Dermis blood vessel endothelial cell (primary cell): ENCODE measurements at places on chromosomes 7 and 10. TPM values are rescaled to one million over a fixed set of nuclear protein-coding genes. Genes with fewer than 3 reads are reported as not detected.
A peak's percentile ranks its signal among the peaks of the same experiment; 100 is the strongest.

The PDK4 gene
- 88.9 and 105 TPM in 2 replicates for total RNA-seq

DNA sequence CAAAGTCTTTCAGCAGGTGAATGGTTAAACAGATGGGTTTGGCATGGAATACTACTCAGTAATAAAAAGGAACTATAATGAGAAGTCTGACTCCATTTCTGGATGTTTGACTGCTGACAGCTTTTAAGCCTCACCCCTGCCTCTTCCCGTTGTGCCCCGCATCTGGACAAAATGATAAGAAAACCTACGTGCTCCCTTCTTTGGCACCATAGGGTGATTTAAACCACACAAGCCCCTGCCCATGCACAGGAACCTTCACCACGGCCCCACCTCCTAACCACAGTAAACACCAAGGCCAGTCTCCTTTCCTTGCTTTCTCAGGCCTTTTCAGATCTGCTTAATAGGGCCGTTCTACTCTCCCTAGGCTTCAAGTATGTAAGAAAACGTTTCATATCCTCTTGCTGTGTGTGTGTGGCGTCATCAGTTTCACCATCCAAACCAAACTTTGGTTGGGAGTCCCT, 47.1 kb upstream of the UBN2 start:
- DNase-seq, result no peak

DNA sequence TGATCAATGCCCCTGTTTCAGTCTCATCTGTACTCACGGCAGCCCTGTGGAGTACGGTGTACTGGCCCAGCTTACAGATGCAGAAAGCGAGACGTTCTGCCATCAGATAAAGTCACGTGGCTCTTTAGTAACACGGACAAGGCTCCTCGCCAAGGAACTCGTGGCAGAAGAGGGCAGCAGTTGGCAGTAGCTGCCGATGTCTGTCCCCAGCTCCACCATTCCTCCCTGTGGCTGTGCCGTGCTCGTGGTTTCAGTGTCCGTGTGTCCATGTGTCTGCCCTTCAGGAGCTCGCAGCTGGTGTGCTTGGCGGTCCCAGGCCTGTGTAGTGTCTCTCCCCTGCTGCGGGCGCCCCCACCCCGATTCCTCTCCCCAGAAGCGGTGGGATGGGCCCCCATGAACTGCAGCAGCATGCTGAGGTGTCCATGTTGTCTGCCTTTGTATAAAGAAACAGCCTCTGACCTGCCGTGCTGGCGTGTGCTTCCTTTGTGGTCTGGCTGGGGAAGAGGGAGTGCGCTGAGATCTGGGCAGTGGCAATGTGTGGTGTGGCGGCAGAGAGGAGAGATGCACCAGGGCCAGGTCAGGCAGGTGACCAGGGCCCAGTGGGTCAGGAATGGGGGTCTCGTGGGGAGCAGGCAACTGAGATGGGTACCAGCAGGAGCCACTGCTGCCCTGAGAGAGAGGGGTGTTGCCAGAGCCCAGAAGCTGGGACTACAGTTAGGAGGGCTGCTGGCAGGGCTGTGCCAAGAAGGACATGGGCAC, 9.8 kb downstream of the RHBDD2 start:
- no peak for DNase-seq

DNA sequence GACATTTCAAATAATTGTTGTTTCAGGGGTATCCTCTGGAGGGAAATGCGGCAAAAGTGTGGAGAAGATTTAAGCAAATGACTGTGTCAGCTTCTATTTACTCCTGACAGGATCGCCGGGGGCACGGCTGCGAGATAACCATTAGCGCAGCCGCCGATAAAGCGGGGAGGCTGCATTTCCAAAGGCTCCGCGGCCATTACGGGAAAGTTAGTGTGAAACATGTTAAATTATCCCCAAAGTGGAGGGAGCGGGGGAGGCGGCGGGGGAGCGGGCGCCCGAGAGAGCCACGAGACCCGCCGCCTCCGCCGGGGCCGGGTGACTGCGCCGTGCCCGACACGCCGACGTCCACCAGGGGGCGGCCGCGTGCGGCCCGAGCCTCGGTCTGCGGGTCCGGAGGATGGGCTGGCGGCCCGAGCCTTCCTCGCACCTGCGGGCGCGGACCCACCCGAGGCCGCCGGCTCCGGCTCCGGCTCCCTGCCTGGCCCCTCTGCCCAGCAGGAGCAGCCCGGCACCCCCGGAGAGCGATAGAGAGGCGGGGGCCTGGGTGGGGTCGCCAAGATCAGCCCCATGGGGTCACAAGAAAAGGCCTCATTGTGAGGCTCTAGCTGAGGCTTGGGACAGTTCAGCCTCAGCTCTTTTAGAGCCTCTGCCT, 74.4 kb upstream of the PAX2 start:
- DNase-seq, result peak; percentile 37

- no peak for DNase-seq
Measured at GRCh38 chr10:132222726-132223125, 36.0 kb downstream of the DPYSL4 start.

- DNase-seq, result no peak
Measured at GRCh38 chr10:77501152-77501845, 136.3 kb downstream of the KCNMA1 start.
